ENCODE measurements at places on chromosomes 16 and 17.

GRCh38 chr16:80702696-80703095 lies 101.7 kb downstream of the CDYL2 start:
- no peaks in the 10 kb centered on the region for H3K4me1 ChIP-seq
- no peaks in the 10 kb centered on the region for H3K36me3 ChIP-seq
- DNase-seq: no peak
- no peaks in the 10 kb centered on the region for H3K27me3 ChIP-seq
- H3K4me3 ChIP-seq: no peak overlapping the region

DNA sequence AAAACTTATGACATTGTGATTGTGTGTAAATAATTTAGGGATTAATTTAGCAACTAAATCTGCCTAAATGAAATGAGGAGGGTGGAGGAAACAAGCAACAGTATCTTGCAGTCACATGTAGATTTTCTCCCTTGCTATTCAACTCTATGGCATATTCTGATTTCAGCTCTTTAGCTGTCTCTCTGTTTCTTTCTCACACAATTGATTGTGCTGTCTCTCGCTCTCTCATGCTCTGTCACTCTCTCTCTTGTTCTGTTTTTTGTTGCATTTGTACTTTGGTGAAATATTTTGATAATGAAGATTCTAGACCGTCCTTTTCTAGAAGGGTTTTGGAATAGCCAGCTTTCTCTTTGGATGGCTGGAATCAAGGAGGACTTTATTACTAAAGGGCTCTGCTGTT lies 70.6 kb downstream of the BCAS3 start:
- no peak for DNase-seq
- H3K27ac ChIP-seq: no peak overlapping the region
- H3K4me3 ChIP-seq: no peak overlapping the region
- no peaks in the 10 kb centered on the region for H3K27me3 ChIP-seq
- no peaks in the 10 kb centered on the region for H3K36me3 ChIP-seq
- H3K4me1 ChIP-seq: peaks cover 12% of the 10 kb centered on the region

- peaks cover 17% of the 10 kb centered on the region for H3K4me1 ChIP-seq
- H3K27ac ChIP-seq: no peak overlapping the region
- no peaks in the 10 kb centered on the region for H3K36me3 ChIP-seq
- no peak for DNase-seq
- no peak overlapping the region for H3K4me3 ChIP-seq
Measured at GRCh38 chr17:3894911-3895343, 2.1 kb upstream of the CAMKK1 start.

- H3K4me3 ChIP-seq: no peak overlapping the region
- H3K36me3 ChIP-seq: no peaks in the 10 kb centered on the region
- H3K27me3 ChIP-seq: no peaks in the 10 kb centered on the region
Measured at GRCh38 chr17:43818966-43819365, 14.0 kb downstream of the MPP3 start.

GRCh38 chr16:84266451-84266850 lies 26.6 kb upstream of the KCNG4 start:
- H3K27ac ChIP-seq: no peak overlapping the region
- H3K4me3 ChIP-seq: no peak overlapping the region
- no peaks in the 10 kb centered on the region for H3K27me3 ChIP-seq

DNA sequence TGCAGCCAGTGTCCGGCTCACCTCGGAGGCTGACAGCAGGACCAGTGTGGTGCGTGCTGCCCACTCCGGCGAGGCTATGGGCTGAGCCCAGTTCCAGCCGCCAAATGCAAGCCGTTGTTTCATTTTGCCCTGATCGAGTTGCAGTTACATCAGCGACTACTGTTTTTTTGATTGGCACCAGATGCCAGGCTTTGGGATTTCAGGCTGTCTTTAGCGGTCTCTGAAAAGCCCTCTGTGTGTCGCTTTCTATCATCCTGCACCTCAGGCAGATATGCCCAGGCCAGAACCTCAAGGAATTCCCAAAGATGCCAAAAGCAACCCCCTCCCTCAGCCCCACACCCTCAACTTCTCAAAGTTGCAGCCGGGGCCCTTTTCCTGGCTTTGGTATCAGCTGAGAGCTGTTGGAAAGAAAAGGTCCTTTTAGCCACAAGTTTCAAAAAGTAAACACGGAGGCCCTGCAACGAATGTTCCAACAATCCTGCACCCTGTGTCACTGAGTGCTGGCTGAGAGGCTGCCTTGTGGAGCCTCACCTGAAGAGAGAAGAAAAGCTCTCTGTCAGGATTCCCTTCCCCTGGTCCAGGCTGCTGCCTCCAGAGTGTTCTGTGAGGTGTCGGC lies 58.9 kb downstream of the WWP2 start:
- no peaks in the 10 kb centered on the region for H3K36me3 ChIP-seq
- peaks cover 10% of the 10 kb centered on the region for H3K4me1 ChIP-seq
- no peak for DNase-seq
- no peak overlapping the region for H3K27ac ChIP-seq

DNA sequence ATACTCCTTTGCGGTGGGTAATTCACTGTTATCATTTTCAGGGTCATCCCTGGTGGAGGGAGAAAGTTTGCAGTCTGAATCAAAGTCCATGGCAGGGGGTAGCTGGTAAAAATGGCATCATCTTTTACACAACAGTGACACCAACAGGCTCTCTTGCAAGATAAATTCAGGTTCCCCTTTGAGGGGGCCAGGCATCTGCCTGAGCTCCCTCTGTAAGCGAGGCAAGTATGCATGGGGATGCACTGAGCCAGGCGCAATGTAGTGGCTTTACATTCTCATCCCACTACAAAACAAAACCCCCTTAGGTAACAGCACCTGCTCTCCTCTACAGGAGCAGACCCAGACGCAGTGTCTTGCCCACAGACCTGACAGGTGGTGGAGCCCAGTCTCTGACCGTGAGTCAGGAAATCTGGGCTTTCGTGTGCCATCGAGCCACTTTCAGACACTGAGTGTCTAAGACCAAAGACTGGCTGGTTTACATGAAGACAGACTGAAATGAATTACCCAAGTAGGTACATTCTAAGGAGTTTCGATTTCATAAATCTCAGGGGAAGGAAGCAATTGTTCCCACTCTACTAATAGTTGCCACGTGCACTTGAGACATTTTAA lies 17.7 kb downstream of the LITAFD start:
- DNase-seq: no peak
- no peak overlapping the region for H3K27ac ChIP-seq
- H3K4me1 ChIP-seq: no peaks in the 10 kb centered on the region
- H3K27me3 ChIP-seq: no peaks in the 10 kb centered on the region

DNA sequence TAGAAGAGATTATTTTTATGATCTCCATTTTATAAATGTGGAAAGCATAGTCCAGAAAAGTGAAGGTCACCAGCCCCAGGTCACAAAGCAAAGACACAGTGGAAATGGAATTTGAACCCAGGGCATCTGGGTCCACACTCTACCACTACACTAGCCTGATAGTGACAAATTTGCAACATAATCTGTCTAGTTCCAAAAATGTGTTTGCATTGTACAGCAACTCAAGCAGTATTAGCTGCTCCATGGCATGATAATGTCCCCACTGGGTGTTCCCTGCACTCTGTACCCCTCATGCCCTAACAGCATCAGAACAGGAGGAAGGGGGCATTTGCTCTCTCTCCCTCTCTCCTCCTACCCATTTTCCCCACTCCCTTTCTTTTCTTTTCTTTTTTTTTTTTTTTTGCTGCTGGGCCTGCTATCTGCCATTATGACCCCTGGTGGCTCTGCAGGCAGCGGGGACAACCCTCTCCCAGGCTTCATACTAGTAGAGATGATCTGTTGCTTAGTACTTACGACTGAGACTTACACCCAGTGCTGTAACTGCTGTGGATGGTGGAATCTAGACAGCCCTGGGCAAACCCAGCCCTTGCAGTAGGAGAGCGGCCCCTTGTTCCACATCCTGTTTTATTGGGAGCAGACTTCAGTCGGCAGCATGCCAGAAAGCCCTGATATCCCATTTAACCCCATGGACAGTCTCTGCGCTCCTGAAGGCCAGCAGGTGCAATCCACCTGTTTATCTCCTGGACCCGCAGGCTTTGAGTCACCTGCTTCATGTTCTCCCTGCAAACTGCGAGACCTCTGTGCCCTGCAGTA lies 306.3 kb downstream of the SOX9 start:
- H3K4me3 ChIP-seq: no peak overlapping the region
- H3K27me3 ChIP-seq: no peaks in the 10 kb centered on the region
- no peaks in the 10 kb centered on the region for H3K36me3 ChIP-seq
- H3K4me1 ChIP-seq: peaks cover 5% of the 10 kb centered on the region
- H3K27ac ChIP-seq: no peak overlapping the region

- no peak for DNase-seq
- no peak overlapping the region for H3K27ac ChIP-seq
- H3K4me3 ChIP-seq: no peak overlapping the region
- H3K4me1 ChIP-seq: no peaks in the 10 kb centered on the region
- H3K36me3 ChIP-seq: no peaks in the 10 kb centered on the region
Measured at GRCh38 chr17:80986816-80987475, 4.7 kb upstream of the CHMP6 start.

- H3K4me3 ChIP-seq: peak overlapping the region; percentile 97
- peak overlapping the region; percentile 72 for H3K27ac ChIP-seq
- no peaks in the 10 kb centered on the region for H3K36me3 ChIP-seq
- no peak for DNase-seq
- peaks cover 7% of the 10 kb centered on the region for H3K4me1 ChIP-seq
Measured at GRCh38 chr16:4624827-4625559, 367 bp downstream of the MGRN1 start.

DNA sequence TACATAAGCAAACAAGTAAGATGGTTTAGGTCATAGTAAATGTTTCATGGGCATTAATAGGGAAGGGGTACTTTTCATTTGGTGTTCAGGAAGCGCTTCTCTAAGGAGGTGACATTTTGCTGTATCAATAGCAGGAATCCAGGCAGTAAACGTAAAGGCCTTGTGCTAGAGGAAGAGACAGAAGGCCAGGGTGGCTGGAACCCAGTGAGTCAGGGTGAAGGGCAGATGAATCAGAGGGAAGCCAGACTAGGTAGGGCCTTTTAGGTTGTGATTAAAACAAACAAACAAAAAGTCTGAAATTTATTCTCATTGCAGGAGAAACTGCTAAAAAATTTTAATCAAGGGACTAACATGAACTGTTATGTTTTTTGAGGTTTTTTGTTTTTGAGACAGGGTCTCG lies 6.5 kb downstream of the BMERB1 start:
- no peaks in the 10 kb centered on the region for H3K4me1 ChIP-seq
- DNase-seq: no peak
- no peak overlapping the region for H3K27ac ChIP-seq
- peaks cover 1% of the 10 kb centered on the region for H3K27me3 ChIP-seq
- no peaks in the 10 kb centered on the region for H3K36me3 ChIP-seq

GRCh38 chr17:4908301-4908700 lies 5.4 kb upstream of the CHRNE start:
- no peak overlapping the region for H3K27ac ChIP-seq
- H3K4me1 ChIP-seq: peaks cover 2% of the 10 kb centered on the region
- no peak for DNase-seq
- H3K36me3 ChIP-seq: no peaks in the 10 kb centered on the region
- no peaks in the 10 kb centered on the region for H3K27me3 ChIP-seq
- no peak overlapping the region for H3K4me3 ChIP-seq

GRCh38 chr16:48607056-48607825 lies 2.7 kb downstream of the N4BP1 start:
- no peak for DNase-seq
- no peaks in the 10 kb centered on the region for H3K36me3 ChIP-seq
- H3K4me1 ChIP-seq: peaks cover 27% of the 10 kb centered on the region
- H3K4me3 ChIP-seq: peak overlapping the region; percentile 7

DNA sequence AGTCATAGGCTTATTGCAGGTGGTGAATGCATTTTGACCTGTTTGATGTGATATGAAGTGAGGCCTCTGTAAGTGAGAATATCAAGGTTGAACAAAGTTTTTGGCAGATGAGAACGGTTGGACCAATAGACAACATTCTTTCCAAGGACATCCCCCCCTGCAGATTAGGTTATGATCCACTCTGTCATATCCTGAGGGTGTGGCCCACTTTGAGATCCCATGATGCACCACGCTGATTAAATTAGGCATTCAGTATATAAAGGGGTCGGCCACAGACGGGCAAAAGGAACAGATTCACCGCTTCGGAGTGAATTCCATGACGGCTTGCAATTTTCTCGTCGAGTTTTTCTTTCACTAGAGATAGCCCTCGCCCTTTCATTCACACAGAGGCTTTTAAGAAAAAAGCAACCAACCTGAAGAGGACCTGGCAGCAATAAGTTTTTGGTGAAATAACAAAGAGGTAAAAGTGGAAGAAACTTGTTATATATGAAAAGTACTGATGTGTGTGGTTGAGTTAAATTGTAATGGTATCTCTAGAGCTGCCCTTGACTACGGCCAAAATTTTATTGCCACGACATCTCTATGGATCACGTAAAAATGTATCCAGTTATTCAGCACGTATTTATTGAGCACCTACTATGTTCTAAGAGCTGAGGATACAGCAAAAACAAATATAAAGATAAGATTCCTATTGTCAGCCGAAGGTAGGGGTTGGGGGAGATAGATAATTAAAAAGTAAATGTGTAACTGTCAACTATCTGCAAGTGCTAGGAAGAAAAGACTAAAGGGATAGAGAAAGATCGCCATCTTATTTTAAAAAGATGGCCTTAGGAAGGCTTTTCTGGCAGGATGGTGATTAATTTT lies 1.7 kb upstream of the RBBP6 start:
- no peak for DNase-seq
- H3K27ac ChIP-seq: no peak overlapping the region
- no peaks in the 10 kb centered on the region for H3K4me1 ChIP-seq
- no peak overlapping the region for H3K4me3 ChIP-seq

DNA sequence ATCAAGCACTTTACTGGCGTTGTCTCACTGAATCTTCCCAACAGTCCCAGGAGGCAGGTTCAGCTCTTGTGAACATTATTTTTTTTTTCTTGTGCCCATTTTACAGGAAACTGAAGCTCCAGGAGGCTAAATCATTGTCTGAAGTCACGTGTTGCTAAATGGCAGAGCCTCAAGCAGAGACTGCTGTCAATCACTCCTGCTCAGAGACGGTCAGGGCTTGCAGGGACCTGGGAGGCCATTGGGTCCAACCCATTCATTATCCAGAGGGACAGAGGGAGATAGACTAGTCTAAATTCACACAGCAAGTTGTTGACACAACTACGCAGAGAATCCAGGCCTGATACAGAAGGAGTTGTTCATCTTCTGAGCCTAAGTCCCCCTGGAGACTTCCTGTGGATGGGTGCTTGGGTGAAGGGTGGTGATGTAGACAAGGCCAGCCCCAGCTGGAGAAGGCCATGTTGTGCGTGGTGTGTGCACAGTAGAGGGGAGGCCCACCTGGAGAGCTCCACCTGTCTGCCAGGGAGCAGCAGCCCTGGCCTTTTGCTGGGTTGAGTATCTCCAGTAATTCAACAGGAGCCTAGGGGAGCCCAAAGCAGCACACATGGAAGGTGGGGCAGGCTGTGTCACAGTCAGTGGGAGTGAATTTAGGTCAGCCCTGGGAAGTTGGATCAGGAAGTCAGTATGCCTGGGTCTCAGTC lies 24.3 kb upstream of the C1QL1 start:
- H3K36me3 ChIP-seq: no peaks in the 10 kb centered on the region
- H3K27ac ChIP-seq: no peak overlapping the region
- peaks cover 11% of the 10 kb centered on the region for H3K27me3 ChIP-seq
- no peak overlapping the region for H3K4me3 ChIP-seq

DNA sequence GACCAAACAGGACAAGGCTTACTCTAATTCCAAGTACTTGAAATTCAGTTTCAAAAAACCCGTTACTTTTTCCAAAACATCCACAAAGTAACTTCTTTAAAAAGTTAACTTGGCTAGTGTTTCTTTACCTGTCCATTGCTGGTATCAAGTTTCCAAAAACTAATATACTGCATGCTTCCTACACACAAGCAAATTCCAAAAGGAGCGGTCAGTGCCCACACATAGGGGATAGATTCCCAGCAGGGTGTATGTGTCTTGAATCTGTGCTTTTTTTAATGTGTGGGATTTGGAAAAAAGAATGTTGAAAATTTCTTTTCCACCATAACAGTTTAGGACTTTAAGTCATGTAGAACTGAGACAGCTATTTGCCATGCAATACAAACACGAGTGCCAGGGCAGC lies 367.8 kb upstream of the SOX9 start:
- H3K27me3 ChIP-seq: no peaks in the 10 kb centered on the region
- no peaks in the 10 kb centered on the region for H3K4me1 ChIP-seq
- no peak overlapping the region for H3K4me3 ChIP-seq
- DNase-seq: no peak
- H3K36me3 ChIP-seq: no peaks in the 10 kb centered on the region
